ENCODE measurements at places on chromosomes 2 and 18. TPM values are rescaled to one million over a fixed set of nuclear protein-coding genes. Genes with fewer than 3 reads are reported as not detected.

Gene TUBA3D
- not detected for total RNA-seq

Gene FAP
- 50.0 TPM for total RNA-seq

Gene WNT10A
- not detected for total RNA-seq

Gene SAP130
- total RNA-seq: 10.7 TPM

Gene TEKT4
- not detected for total RNA-seq

Gene CD8B2
- total RNA-seq: not detected

Gene EVA1A
- 114 TPM for total RNA-seq

Gene B3GNT2
- total RNA-seq: 27.5 TPM

Gene SERPINB11
- total RNA-seq: not detected

Gene RAB6C
- not detected for total RNA-seq

Gene TRIM43
- not detected for total RNA-seq

Gene CCDC148
- 1.2 TPM for total RNA-seq

Gene UGT1A3
- not detected for total RNA-seq

Gene G6PC2
- total RNA-seq: not detected

Gene CELF4
- not detected for total RNA-seq

Gene C1QL2
- total RNA-seq: not detected

Gene LOXL3
- 2.7 TPM for total RNA-seq

Gene CROCC2
- not detected for total RNA-seq

Gene LIMS2
- total RNA-seq: 15.6 TPM

Gene FOXI3
- not detected for total RNA-seq

Gene HMSD
- not detected for total RNA-seq

Gene STAT4
- 0.44 TPM for total RNA-seq

Gene CTDSP1
- total RNA-seq: 72.6 TPM

Gene ACOXL
- 0.10 TPM for total RNA-seq

Gene CENPA
- 3.6 TPM for total RNA-seq

Gene REG3G
- not detected for total RNA-seq

Gene DSG4
- total RNA-seq: not detected

Data from glomerular endothelial cell (primary cell).